Eye (tissue), 1 donor: ENCODE measurements at places on chromosomes 4 and X.

DNA sequence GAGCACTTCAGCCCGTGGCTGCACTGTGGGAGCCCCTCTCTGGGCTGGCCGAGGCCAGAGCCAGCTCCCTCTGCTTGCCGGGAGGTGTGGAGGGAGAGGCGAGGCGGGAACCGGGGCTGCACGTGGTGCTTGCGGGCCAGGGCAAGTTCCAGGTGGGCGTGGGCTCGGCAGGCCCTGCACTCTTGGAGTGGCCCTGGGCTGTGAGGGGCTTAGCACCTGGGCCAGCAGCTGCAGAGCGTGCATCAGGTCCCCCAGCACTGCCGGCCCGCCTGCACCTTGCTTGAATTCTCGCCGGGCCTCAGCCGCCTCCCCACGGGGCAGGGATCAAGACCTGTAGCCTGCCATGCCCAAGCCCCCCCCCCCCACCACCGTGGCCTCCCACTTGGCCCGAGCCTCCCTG is 28.9 kb upstream of the APOOL start:
- no peak for DNase-seq

- no peak for DNase-seq
These were observed 2.4 kb downstream of the XAGE3 start for GRCh38 chrX:52865343-52865998.

DNA sequence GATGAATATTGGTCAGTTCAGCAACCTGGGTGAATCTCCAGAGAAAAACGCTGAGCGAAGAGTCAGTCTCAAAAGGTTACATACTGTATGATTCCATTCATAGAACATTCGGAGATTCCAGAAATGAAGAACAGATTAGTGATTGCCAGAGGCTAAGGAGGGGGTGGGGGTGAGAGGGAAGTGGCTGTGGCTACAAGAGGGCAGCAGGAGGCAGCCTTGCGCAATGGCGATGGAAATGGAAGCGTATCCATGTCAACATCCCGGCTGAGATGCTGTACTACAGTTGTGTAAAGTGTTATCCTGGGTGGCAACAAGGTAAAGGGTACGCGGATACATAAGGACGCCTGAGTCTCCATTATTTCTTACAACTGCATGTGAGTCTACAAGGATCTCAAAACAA is 18.0 kb downstream of the LYAR start:
- no peak for DNase-seq

DNA sequence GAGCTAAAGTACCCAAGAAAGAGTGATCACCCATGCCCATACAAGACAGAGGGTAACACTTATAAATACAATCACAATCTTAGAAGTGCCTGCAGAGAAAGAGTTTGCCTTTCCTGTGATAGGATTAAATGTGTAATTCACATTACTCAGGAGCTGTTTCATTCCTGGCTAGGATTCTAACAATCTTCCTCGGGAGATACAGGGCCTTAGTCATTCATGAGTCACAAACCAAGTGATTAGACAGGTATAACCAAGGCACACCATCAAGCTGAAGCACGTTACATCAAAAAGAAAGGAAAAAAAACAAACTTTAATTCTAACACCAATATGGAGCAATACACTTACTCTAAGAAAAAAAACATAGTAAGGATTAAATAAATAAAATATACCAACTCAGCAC is 14.9 kb downstream of the ABCG2 start:
- no peak for DNase-seq

DNA sequence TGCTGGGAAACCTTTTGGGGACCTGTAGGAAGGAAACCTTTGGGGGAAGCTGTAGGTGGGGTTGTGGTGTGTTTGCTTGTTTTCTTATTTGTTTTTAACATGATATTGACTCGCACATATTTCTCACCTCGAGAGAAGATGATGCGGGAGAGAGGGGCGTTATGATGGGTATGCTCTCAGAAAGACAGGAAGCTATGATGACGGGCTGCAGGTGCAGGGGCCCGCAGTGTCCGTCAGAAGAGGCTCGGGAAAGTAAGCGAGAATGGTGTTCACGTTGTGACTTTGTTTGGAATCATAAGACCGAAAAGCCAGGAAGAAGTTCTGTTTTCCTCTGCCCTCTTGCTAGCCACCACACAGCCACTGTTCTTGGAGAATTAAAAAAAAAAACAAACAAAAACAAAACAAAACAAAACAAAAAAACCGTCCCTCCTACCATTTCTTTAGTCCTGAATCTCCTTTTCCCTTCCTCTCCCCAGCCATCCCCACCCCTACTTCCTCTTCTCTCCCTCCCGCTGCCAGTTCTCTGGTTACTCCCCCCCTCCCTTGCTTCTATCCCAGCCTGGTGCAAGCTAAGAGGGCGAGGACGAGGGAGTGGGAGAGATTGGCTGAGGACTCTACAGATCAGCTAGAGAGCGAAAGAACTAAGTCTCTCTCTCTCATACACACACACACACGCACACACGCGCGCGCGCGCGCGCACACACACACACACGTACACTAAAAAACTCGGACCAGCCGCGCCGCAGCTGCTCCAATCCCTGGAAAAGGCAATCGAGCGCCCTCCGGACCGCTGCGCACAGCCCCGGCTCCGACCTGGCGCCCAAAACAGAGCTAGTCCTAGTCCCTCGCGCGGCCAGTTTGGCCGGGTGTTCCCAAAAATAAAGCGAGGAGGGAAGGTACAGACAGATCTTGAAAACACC is at the start of gene BMP3:
BMP3 (plus strand) TSS at position 648 of the 920 bp plus-strand sequence. CDS start 577 bp downstream, outside the sequence.
- peak; percentile 86 for DNase-seq

DNA sequence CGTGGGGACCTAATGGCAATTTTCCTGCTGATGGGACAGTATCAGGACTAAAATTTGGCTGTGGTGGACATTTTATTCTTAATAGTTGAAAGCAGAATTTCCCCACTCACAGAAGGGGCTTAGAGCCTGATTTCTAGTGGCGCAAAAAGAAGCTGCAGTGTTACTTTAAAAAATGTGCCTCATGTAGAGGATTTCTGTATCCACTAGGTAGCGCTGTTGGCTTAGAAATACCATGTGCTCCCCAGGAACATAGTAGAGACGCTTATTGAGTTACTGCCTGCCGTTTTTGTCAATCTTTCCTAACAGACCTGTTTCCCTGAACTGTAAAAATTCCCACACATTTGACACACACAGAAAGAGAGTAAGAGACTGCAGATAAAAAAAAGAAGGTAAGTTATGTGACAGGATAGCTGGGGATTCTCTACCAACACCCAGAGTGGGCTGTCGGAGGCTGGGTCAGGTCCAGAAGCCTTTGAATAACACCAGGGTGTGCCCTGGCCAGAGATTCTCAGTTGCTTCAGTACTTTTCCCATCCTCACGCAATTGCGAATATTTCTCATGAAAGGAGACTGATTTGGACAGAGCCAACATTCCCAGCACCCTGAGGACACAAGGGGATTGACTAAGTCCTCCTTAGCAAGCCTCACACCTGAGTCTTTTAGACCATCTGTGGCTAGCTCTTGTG is 88.4 kb downstream of the ZXDA start:
- peak; percentile 21 for DNase-seq
